Hypothalamus (tissue), 51 donors: ENCODE measurements at places on chromosomes 12 and 14.
A peak's percentile ranks its signal among the peaks of the same experiment; 100 is the strongest.

DNA sequence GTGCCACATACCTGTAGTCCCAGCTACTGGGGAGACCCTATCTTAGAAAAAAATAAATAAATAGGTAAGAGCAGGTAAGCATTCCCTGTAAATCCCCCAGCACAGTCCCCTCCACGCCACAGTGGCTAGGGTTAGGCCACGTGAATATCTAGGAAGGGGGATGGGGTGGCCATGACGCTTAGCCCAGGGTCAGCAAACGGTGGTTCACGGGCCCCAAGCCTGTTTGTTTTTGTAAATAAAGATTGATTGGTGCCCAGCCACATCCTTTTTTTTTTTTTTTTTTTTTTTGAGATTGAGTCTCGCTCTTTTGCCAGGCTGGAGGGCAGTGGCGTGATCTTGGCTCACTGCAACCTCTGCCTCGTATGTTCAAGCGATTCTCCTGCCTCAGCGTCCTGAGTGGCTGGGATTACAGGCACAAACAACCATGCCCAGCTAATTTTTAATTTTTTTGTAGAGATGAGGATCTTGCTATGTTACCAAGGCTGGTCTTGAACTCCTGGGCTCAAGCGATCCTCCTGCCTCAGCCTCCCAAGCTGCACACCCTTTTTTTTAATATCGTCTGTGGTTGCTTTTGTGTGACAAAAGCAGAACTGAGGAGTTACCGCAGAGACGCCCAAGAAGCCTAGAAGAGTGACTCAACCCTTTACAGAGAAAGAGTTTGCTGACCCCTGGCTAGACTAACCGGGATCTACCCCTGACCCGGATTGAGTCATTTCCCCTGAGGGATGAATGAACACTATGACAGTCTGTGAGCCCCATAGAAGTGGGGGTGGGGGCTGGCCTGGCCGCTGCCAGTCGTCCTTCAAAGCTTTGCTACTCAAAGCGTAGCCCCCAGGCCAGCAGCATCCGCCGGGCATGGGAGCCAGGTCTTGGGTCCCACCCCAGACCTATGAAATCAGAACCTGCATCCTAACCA is 113.7 kb upstream of the NCOR2 start:
- DNase-seq: no peak

GRCh38 chr12:110581931-110582275 is 1.2 kb downstream of the PPTC7 start:
- no peak for DNase-seq

DNA sequence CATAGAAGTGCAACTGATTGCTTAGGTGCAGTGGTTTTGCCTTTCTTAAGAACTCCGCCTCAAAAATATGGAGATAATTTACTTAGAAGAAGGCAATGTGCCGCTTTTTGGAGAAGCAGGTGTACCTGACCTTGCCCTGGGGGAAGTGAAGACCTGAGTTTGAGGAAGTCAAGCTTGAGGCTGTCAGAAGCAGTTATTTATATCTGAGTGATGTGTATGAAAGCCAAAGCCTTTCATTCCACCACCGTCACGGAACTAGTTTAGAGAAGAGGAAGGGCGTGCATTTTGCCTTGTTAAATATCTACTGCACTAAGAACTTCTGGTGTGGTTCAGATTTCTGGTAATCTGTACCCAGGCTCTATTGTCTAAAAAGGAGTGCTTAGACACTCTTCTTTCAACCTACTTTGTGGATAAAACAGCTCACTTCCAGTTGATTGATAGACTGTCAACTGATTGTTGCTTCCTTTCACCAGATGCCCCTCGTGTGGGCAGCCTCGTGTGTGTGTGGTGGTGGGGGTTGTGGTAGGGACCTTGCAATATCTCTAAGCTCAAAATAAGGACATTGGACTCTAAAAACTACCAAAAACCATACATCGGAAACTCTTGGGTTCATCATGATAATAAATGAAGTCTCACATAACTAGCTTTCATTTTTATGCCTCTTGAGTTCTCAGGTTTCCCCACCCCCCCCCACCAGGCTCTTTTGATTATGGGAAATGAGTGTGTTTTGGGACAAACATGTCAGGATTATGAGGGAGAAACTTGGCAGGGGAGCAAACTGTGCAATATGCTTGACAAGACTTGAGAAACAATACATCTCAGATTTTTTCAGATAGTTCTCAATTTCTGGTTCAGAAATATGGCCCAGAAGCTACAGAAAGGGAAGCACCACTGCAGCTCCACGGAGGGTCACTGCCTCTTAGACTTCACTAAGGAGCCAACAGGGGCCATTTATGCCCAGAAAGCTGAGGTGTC is 78.6 kb downstream of the ARF6 start:
- no peak for DNase-seq

DNA sequence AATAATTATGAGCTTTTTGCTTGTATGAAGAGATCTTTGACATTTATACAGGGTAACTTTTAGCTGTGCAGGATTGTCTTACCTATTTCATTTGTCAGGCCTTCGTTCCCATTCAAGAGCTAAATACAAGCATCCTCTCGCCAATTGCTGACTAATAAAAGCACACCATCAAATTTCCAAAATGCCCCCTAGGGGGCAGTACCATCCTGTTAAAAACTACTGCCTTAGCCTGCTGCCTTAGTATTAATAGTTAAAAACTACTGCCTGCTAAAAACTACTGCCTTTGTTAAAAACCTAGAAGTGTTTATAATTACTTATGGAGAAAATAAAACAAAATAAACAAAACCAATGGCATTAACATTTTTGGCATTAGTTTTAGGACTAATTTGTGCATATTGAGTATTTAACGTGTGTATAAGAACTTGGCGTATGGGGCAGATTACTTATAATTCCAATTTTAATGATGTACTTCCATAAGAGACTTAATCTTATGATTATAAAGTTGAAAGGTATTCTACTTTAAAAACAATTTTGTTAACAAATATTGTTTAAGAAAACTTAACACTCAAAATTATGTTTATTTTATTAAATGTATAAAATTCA is 3.0 kb upstream of the IFI27L2 start:
- peak; percentile 69 for DNase-seq

GRCh38 chr14:29553427-29553826 is 374.2 kb downstream of the PRKD1 start:
- no peak for DNase-seq
